GM04503 (cell line): ENCODE measurements at places on chromosomes 12 and 14.

GRCh38 chr14:71583705-71584104 is 348.5 kb upstream of the RGS6 start:
- DNase-seq = no peak

- DNase-seq = no peak
These were observed 2.2 kb downstream of the CAMKK2 start for GRCh38 chr12:121294151-121294889.

DNA sequence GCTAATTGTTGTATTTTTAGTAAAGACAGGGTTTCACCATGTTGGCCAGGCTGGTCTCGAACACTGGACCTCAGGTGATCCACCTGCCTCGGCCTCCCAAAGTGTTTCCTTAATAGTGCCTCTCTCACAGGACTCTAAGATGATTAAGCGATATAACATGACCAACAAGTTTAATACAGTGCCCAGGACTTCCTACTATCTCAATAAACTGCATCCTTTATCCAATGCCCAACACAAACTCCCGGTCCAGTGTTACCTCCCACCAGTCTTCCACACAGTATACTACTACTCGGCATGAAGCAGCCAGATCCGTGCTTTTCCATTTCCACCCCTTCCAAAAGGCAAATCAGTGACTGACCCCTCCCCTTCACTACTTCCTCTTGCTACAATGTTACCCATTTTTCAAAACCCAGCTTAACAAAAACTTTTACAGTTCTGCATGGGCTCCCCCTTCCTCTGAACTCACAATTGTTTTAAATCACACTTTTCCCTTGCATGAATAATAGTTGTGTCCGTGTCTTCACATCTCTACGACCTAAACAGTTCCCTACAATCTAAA is 900 bp downstream of the NOP2 start:
- DNase-seq = no peak

DNA sequence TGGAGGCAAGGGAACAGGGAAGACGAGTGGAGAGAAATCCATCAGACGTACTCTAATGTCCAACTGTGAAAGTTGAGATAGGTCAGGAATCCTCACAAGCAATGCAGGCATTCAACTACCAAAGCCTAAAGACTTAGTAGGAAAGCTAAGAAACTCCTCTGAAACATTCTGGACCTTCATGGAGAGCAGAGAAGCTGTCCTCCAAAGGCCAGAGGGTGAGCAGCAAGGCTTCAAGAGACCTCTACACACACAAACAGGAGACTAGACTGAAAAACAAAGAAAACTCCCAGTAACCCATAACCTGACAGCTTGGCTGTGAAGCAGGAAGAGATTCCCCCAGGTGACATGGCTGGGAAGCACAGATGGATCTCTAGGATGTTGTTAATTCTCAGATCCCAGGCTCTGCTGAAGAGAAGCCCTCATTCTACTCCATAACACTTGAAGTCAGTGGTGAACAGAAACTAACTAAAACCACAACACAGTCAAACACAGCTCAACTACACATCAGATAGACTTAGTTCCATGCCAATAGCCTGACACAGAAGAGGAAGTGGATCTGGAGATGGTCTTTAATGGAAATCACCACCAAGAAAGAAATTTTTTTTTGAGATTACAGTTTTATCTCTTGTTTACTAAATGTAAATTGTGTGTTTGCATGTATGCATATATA is 23.2 kb upstream of the LYZ start:
- no peak for DNase-seq

GRCh38 chr12:80625901-80626300 is 81.5 kb upstream of the MYF6 start:
- DNase-seq = no peak
